ENCODE measurements at places on chromosomes 16 and 17. TPM values are rescaled to one million over a fixed set of nuclear protein-coding genes. Genes with fewer than 3 reads are reported as not detected.

- no peaks in the 10 kb centered on the region for H3K36me3 ChIP-seq
- H3K4me3 ChIP-seq, result no peak overlapping the region
- no peak for DNase-seq
- H3K27me3 ChIP-seq, result no peaks in the 10 kb centered on the region
Measured at GRCh38 chr17:72011561-72011960, 109.3 kb upstream of the SOX9 start.

- DNase-seq, result no peak
- H3K27me3 ChIP-seq, result peaks cover 14% of the 10 kb centered on the region
- H3K36me3 ChIP-seq, result no peaks in the 10 kb centered on the region
- H3K27ac ChIP-seq, result no peak overlapping the region
Measured at GRCh38 chr16:10851512-10851911, 25.5 kb upstream of the CIITA start.

DNA sequence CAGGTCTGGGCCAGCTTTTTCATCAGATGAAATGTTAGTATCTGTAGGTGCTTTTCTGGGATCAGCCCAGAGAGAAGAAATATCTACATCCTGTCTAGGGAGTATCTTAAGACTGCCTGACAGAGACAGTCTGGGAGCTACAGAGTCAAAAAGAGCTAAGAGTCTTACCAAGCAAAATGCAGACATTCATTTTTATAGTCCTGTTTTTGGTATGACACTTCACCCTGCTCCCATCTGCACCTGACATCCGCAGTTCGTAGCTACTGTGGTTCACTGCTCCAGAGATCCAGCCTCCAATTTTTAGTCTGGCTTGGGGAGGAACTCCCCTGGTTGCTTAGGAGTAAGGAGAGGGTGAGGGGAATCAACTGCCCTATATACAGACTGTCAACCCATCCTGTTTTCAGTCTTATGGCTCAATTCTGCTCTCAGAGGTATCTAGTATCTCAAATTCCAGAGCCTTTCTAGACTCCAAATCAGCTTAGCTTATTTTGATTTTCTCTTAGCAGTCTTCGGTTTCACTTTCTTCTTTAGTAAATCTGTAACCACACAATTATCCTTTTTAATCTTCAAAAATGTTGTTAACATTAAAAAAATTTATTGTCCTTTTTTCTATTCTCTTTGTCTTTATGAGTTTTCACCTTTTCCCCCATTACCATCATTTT is 97.8 kb downstream of the TMEM100 start:
- no peak for DNase-seq
- H3K4me1 ChIP-seq, result no peaks in the 10 kb centered on the region
- H3K36me3 ChIP-seq, result no peaks in the 10 kb centered on the region
- no peaks in the 10 kb centered on the region for H3K27me3 ChIP-seq
- no peak overlapping the region for H3K4me3 ChIP-seq

The TBC1D3B gene
- 2.0 TPM for polyA plus RNA-seq

Measured in SK-N-SH (cell line).